ENCODE measurements at places on chromosomes 2 and 18.

DNA sequence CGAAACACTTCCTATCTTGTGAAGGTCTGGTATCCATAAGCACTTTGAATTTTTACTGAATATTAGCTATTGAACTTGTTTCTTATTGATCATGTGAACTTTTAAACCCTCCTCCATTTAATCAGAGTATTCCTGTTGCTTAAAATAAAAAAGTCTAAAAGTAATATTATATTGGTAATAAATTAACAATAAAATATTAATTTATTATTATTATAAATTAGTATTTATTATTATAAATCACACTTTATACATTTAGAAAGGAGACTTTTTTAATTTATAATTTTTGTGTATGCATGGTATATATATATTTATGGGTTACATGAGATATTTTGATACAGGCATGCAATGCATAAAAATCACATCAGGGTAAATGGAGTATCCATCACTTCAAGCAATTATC lies 295.4 kb upstream of the NETO1 start:
- no peak for DNase-seq

DNA sequence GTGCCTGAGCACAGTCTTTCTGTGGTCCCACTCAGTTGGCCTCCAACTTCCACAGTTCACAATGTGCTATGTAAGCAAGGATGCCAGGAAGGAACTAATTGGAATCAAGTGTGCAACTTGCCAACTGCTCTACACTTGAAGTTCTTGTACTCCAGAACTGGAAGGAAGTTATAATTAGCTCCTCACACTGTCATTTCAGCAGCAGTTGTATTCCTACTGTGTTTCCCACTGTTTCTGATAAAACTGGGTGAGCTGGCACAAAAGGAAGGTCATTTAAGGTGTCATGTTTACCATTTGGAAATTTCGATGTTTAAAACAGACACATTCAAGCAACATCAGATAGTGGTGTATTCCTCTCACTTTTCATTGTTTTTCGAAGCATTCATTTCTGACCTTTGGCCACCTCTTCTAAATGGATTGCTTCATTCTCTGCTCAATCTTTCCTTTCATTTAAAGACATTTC lies 84.2 kb downstream of the ANTXR1 start:
- no peak for DNase-seq

DNA sequence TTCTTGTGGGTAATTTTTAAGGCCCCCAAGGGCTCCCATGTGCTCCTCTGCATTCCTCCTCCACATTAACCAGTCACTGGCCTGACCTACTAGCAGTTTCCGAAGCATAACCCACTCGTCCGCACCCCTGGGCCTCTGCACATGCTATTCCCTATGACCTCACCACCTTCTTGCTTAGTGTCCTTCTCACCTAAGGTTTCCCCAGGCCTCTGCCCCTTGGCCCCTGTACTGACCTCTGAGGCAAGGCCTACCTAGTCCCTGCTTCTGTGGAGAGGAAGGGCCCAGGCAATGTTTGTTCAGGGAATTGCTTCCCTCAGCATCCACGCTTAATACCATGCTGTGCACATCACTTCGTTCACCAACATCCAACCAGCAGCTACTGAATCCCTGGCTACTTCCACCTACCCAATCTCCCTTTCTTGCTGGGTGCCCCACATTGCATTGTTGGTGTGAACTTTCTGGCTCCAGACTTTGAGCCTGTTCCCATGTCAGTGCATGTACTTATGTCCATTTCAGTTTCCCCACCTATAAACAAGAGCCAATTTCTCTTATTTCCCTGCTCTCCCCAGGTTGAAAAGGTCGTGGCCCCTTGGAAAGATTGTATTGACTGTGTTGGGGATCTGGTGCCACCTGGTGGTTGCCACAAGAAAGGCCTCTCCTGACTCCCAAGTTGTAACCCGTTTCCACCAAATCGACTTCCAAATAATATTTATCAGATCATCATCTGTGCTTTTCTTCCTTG lies 19.2 kb upstream of the TMEM177 start:
- DNase-seq, result no peak

GRCh38 chr18:44943311-44943881 lies 262.7 kb downstream of the SETBP1 start:
- DNase-seq, result no peak

GRCh38 chr2:24793761-24794435 lies 673 bp downstream of the CENPO start:
- no peak for DNase-seq

DNA sequence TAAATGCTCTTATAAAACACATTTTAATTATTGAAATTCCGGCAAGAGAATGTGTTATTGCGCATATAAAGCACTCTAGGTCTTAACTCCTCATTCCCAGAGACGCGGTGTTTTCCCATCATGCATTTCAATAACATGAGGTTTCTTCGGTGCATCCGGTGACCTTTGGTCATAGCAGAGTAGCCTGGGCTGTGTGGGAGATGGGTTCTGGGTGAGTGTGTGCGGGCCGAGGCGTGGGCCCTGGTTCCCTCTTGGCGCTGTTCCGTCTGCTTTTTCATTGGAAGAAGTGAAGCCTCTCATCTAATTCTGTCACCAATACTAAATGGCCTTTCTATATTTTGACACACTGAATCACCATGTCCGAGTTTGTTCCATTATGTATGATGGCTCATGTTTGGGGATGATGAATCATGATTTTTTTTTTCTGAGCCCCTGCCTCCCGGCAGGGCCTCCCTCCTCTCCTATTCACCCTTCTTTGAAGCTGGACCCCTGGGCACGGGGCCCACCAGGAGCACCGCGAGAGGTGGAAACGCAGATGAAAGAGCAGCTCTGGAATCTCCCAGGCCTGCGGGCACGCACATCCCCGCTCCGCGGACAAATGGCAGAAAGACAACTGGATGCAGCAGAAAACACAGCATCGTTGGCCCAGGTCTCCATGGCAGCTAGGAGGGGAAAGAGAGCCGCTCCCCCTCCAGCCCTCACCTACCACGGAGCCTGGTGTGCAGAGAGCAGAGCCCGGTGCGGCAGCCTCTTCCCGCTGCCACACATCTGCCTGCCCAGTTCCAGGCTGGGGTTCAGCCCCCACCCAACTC lies 85.8 kb upstream of the HPCAL1 start:
- DNase-seq, result no peak

DNA sequence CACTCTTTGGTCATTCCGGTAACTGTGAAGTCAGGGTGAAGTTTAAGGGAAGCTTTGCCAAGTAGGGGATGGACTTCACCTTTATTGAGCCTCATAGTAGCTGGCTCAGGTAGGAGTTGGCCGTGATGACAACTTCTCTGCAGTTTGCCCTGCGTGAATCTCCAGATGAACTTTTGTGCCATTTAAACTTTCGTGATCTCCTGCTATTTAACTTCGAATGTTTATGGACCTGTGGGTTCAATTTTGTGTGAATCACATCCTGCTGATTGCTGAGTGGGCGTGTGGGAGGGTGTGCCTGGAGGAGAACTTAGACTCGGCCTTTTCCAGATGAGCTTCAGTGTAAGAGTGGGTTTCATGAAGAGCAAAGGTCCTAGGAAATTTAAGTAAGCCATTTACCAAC lies 4.2 kb downstream of the UGT1A1 start:
- DNase-seq, result no peak

- no peak for DNase-seq
Observed at GRCh38 chr18:30072609-30073385, 969.7 kb downstream of the DSC3 start.

GRCh38 chr2:75574106-75574505 lies 13.4 kb upstream of the EVA1A start:
- DNase-seq, result no peak

GRCh38 chr18:78849046-78849445 lies 130.6 kb upstream of the SALL3 start:
- DNase-seq, result no peak

GRCh38 chr2:177888581-177888980 lies 184.0 kb downstream of the PDE11A start:
- DNase-seq, result no peak

- no peak for DNase-seq
Observed at GRCh38 chr18:58753976-58754375, 82.7 kb downstream of the MALT1 start.

DNA sequence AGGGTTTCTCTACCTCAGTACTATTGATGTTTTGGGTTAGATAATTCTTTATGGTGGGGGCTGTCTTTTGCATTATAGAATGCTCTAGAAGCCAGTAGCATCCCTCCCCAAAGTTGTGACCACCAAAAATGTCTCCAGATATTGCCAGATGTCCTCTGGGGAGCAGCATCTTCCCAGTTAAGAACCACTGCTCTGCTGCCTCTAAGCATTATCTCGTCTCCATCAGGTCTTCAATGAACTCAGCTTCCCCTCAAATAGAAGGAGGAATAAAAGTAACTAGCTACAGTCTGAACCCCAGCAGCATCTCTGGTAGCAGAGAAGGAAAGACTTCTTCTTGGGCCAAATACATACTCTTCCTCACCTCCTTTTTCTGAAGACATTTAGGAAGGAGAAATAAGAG lies 244.1 kb downstream of the AGPS start:
- no peak for DNase-seq

GRCh38 chr18:23828426-23828825 lies 139.2 kb downstream of the LAMA3 start:
- no peak for DNase-seq

DNA sequence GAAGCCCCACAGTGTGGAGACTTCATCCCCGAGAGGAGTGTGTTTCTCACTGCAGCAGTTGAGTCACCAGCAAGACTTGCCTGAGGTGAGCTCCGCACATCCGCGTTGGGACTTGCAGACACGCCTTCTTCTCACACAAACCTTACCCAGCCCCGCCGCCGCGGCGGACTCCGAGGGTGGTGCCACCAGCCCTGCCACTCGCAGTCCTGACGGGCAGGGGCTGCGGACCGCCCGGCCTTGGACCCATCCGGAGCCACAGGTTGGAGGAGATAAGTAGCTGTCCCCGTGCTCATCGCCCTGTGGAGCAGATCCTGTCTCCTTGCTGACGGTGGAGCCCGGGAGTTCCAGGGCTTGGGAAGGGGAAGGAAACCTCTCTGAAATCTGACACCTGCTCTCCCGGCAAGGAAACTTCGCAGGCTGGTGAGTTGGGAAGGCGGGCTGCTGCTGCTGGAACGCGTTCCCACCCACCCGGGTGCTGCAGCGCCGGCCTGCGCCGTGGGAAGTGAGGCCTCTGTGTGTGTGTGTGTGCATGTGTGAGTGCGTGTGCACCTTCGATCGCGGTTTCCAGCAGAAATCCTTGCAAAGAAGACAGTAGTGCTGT lies at the start of gene RAB27B:
Gene RAB27B, plus strand, starts transcription at position 197 of the 601 bp plus-strand sequence. CDS start 49,109 bp downstream, outside the sequence.
- peak; percentile 47 for DNase-seq

- DNase-seq, result no peak
Observed at GRCh38 chr2:207567671-207568070, 37.9 kb downstream of the CREB1 start.

DNA sequence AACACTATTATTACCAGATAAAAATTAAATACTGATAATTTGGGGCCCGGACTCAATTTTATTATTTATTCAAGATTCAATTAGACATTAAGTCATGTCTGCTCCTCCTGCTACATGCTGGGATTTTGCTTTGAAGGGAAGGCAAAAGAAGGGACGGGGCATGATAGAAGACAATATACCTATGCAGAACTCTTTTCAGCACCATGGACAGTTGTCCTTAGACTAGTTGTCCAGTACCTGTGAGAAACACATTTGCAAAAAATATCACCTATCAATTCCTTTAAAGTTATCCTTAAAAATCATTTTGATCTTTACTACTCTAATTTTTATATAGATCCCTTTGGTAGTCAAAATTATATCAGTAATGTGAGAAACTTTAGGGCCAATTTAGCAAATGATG lies 100.2 kb upstream of the SULT1C3 start:
- DNase-seq, result no peak

DNA sequence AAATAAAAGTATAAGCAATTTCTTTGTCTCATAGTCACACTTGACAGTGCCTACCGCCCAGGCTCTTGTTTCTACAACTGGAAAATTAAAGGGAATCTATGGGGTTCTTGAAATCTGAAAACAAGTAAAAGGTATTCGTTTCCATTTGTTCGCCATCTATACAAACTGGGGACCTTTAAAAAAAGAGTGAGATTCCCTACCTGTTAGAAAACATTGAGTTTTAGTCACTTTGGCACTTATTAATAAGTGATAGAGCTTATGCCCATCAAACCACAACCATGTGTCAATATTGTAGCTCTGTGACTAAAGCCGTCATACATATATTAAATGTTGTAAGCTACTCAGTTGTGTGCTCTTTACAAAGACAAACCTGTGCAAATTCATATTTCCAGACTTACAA lies 13.2 kb downstream of the FN1 start:
- DNase-seq, result no peak

GRCh38 chr18:35282353-35282752 lies 7.7 kb downstream of the ZSCAN30 start:
- DNase-seq, result no peak

GRCh38 chr18:48815179-48815515 lies 135.6 kb downstream of the SMAD7 start:
- DNase-seq, result no peak

DNA sequence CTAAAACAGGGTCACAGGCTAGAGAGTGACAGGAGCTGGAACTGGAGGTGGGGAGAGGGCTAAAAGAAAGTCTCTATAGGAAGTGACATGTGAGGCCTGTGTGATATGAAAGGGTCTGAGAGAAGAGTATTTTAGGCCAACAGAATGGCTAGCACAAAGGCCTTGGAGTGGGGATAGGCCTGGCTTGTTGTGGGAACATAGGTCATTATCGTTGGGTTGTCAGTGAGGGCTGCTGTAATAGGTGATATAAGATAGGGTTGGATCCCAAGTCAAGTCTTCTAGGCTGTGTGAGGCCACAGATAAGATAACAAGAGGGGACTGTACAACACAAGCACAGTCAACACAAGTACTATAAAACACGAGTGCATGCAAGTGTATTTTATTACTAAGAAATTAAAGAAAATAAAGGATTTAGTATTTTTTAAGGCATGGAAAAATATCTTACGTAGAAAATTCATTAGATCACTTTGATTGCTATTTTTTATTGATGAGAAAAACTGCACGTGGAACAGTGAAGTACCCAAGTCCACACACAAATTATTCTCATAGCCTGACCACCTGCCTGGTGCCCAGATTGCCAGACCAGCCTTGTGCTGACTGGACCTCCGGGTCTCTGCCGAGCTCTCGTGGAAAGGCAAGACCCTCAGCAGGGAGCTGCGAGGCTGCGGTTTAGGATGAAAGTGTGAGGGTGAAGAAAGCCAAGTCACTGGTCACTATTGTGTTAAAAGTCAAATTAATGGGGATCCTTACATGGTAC lies 14.1 kb downstream of the LTBP1 start:
- no peak for DNase-seq

GRCh38 chr2:216116418-216116817 lies 7.3 kb downstream of the XRCC5 start:
- DNase-seq, result no peak

DNA sequence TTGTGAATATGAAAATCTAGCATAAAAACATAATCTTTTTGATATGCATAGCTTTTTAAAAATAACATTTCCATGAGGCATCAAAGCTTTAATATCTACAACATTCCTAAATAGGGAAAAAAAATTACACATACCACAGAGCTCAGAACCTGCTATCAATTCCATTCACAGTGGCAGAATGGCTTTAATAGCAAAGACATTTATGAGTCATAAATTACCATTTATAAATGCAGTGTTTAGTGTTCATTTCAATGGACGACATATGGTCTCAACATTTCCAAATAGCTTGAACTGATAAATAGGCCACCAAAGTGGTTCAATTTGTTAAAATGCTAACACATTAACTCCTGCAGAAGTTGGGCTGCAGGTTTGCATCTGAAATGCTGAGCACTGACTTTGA lies 600.6 kb upstream of the SETBP1 start:
- no peak for DNase-seq

GRCh38 chr2:117785740-117786139 lies 28.8 kb upstream of the DDX18 start:
- DNase-seq, result no peak

- DNase-seq, result no peak
Observed at GRCh38 chr2:226330206-226330605, 469.4 kb downstream of the IRS1 start.

- DNase-seq, result no peak
Observed at GRCh38 chr18:58891776-58892175, 27.1 kb downstream of the ZNF532 start.

All from D721Med (cell line).